Lower lobe of right lung (tissue), 2 donors: ENCODE measurements at places on chromosomes 2 and 18. TPM values are rescaled to one million over a fixed set of nuclear protein-coding genes. Genes with fewer than 3 reads are reported as not detected.

The RAB11FIP5 gene
- 20.6 TPM for total RNA-seq

The SLC9A4 gene
- total RNA-seq, result not detected

The TXNDC2 gene
- total RNA-seq, result 0.12 TPM

The GAL3ST2 gene
- total RNA-seq, result not detected

The DPP10 gene
- 0.80 TPM for total RNA-seq

The VPS54 gene
- total RNA-seq, result 26.7 TPM

The HOXD11 gene
- not detected for total RNA-seq

The POMC gene
- 3.9 TPM for total RNA-seq

The SUCLG1 gene
- 58.9 TPM for total RNA-seq

The ARHGAP28 gene
- total RNA-seq, result 13.1 TPM

The TMEM37 gene
- total RNA-seq, result 21.7 TPM

The TCF4 gene
- 112 TPM for total RNA-seq

The PER2 gene
- total RNA-seq, result 24.9 TPM

The MAL gene
- total RNA-seq, result 13.4 TPM

The POTEF gene
- not detected for total RNA-seq

The PROM2 gene
- total RNA-seq, result 6.0 TPM

The C1QL2 gene
- total RNA-seq, result not detected

GRCh38 chr2:86747711-86748639, 27.9 kb downstream of the RMND5A start:
- DNase-seq, result no peak

GRCh38 chr2:158255257-158255656, 153.6 kb downstream of the UPP2 start:
- no peak for DNase-seq

DNA sequence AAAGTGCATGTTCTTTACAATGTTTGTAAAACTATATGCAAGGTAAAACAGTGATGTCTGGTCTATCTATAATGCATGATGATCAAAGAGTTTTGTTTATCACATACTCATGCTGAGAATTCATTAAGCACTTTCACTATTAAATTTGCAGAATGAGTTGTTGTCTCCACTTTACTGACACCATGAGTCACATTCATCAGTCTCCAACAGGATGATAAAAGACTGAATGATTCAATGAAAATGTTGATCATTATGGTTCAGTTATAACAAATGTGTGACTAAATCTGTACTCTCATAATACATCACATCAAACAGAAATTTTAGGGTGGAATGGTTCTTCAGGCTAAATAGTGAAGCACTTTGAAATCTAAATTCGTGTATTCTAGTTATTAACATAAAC, 129.0 kb downstream of the ERBB4 start:
- no peak for DNase-seq

- DNase-seq, result no peak
These were observed 77.6 kb upstream of the NFU1 start for GRCh38 chr2:69514819-69515218.

GRCh38 chr2:237184919-237185552, 99.3 kb downstream of the COPS8 start:
- DNase-seq, result no peak

GRCh38 chr2:238747114-238747513, 100.8 kb upstream of the TWIST2 start:
- no peak for DNase-seq

- DNase-seq, result no peak
These were observed 83.0 kb upstream of the SOX11 start for GRCh38 chr2:5609201-5609600.

GRCh38 chr2:71154798-71155197, 24.4 kb downstream of the MPHOSPH10 start:
- no peak for DNase-seq

- no peak for DNase-seq
These were observed 68.7 kb downstream of the NBEAL1 start for GRCh38 chr2:203083328-203083727.

DNA sequence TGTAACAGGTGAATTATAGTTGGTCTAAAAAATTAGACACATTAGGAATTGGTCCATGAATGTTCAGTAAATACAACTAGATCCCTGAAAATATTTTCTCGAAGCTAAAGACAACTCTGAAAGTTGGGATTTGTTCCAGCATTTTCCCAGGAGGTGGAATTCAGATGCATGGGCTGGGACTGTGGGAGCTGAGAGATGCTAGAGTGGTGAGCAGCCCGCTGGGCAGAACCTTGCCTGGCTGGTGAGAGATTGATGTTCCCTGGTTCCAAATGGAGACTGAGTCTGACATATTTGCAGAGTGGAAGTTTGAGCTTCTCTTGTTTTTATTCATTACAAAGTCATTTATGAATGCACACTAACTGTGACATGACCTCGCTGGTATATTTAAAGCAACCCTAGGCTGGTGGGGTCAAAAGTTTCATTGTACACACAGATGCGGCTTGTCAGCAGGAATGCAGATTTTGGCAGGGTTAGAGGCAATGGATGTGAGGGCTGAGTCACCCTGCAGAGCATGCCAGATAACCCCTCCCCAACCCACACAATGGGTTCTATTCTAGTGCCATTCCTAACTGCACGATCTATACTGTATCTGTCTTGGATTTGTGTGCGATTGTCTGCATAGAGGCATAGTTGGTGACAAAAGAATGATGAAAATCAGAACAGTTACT, 23.5 kb upstream of the TMEM178A start:
- DNase-seq, result no peak

DNA sequence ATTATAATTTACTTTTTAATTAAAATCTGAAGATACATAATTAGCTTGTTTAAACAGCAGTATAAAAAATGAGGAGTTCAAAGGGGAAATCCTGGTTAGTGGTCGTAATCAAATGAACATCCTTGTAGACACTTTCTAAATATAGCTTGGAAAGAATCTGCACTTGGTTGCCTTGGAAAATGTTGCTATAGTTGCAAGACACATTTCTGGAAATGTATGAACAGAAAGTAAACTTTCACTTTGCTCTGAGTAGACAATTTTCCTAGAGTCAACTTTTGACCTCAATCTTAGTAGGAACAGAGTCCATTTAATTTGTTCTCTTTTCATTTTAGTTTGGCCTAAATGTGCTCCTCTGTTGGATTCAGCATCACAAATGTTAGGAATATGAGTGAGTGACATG, 38.3 kb downstream of the GCA start:
- no peak for DNase-seq

GRCh38 chr18:78523850-78524249, 455.8 kb upstream of the SALL3 start:
- DNase-seq, result no peak

DNA sequence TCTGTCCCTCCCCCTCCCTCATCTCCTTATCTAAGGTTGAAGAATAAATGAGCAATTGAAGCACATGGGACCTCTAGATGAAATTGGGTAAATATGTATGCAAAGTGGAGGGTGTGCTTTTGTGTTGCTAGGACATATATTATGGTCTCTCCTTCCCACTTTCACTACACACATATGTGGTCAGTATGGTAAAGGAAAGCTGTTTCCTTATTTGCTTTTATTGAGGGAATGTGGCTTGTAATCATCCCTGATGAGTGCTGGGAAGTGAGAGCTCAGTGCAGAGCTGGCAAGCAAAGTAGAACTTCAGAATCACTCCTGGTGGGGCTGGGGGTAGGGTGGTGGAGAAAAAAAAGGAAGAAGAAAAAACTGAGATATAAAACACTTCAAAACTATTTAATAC, 189.9 kb upstream of the ATP5MC3 start:
- DNase-seq, result no peak

GRCh38 chr2:220842901-220843665, 729.0 kb downstream of the EPHA4 start:
- no peak for DNase-seq

- no peak for DNase-seq
These were observed 52.7 kb downstream of the TAF1B start for GRCh38 chr2:9895669-9896590.

GRCh38 chr2:118225666-118226065, 137.4 kb downstream of the INSIG2 start:
- DNase-seq, result no peak

- DNase-seq, result no peak
These were observed 43.1 kb upstream of the TGFA start for GRCh38 chr2:70596739-70597138.

- no peak for DNase-seq
These were observed 167.4 kb downstream of the SPAG16 start for GRCh38 chr2:213451542-213452239.

GRCh38 chr18:35024965-35025364, 16.2 kb upstream of the MAPRE2 start:
- peak; percentile 50 for DNase-seq

- no peak for DNase-seq
These were observed 525.9 kb downstream of the TMEM182 start for GRCh38 chr2:103287746-103288145.

GRCh38 chr2:58019229-58019628, 27.4 kb upstream of the VRK2 start:
- no peak for DNase-seq

- no peak for DNase-seq
These were observed 118.0 kb downstream of the MBP start for GRCh38 chr18:77014538-77014937.

GRCh38 chr2:83055376-83056010, 1403.6 kb downstream of the SUCLG1 start:
- DNase-seq, result no peak

DNA sequence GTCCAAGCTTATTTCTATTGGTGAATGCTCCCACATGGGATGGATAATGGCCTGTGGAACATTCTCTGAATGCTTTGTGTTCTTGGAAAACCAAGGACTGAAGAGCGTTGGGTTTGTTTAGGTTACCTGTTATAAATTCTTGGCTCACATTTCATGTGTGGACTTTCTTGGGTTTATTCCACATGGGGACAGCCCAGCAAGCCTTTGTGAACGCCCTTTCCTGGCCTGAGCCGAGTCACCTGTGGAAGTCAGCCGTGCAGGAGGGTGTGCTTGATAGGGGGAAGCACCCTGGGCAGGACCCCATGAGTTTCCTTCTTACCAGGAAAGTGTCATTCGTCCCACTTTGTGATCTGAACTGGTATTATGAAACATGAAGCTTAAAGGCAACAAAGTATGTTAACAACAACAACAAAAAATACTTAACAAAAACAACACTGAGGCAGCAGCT, 4.1 kb downstream of the RAB31 start:
- DNase-seq, result no peak

- no peak for DNase-seq
These were observed 624 bp downstream of the ZNF516 start for GRCh38 chr18:76494231-76495005.

GRCh38 chr2:54271843-54272627, 16.0 kb upstream of the TSPYL6 start:
- no peak for DNase-seq

DNA sequence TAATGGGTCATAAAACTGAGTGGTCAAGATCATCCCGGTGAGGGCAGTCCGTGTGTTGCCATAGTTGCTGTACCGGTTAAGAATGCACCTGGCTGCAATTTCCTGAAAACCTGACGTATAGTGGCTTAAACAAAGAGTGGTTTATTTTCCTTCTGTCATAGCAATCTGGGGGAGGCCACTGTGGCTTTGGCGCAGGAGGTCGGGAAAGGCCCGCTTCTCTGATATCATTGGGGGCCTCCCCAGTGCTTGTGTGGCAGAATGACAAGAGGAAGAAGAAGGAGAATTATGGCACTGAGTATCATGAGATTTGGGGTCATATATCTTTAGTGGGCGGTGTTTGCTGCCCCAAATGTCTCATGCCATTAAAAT, 4.4 kb downstream of the C2orf92 start:
- DNase-seq, result no peak

DNA sequence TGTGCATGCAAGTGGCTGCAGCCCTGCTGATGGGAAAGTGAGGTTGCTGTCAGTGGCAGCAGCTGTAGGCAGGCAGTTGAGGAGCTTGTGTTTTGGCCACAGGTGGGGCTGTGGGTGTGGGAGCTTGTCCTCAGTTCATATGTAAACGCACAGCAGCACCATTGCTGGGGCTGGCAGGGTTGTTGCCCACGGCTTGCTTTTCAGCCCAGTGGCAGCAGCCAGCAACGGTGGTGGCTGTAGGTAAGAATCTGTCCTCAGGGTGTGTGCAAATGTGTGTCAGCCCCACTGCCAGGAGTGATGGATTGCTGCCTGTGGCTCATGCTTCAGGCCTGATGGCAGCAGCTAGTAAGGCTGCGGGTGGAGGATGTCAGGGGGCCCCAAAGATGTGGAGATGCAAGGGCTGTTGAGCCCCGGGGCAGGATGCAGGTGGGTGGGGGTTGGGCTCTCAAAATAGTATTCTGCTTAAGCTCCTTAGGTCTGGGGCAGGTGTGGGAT, 141.3 kb upstream of the THUMPD2 start:
- DNase-seq, result no peak
